Stimulated activated CD8-positive, alpha-beta memory T cell treated with anti-CD3 and anti-CD28 coated beads, Interleukin-7, amount 100 ng/mL, for 4 hours (primary cell): ENCODE measurements at places on chromosomes 11 and 22.

DNA sequence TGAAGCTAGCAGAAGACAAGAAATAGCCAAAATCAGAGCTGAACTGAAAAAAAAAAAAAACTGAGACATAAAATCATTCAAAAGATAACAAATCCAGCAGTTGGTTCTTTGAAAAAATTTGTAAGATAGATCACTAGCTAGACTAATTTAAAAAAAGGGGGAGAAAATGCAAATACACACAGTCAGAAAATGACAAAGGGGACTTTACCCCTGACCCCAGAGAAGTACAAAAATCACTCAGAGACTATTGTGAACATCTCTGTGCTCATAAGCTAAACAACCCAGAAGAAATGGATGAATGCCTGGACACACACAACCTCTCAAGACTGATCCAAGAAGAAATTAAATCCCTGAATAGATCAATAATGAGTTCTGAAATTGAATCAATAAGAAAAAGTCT, 914.3 kb upstream of the API5 start:
- no peak for DNase-seq

- no peak for DNase-seq
These were observed 104.7 kb upstream of the RRM1 start for GRCh38 chr11:3989921-3990290.

GRCh38 chr22:19522881-19523239, 1.4 kb downstream of the CLDN5 start:
- no peak for DNase-seq

GRCh38 chr11:79890272-79890671, 449.4 kb upstream of the TENM4 start:
- no peak for DNase-seq

GRCh38 chr11:31877083-31877482, 66.0 kb upstream of the PAX6 start:
- no peak for DNase-seq

GRCh38 chr22:21657360-21658032, 8.3 kb upstream of the PPIL2 start:
- peak; percentile 29 for DNase-seq

- DNase-seq = no peak
These were observed 12.5 kb downstream of the DESI1 start for GRCh38 chr22:41608386-41608785.

- DNase-seq = no peak
These were observed 145.6 kb downstream of the WNT7B start for GRCh38 chr22:45831394-45831793.

GRCh38 chr22:49291169-49291568, 536.5 kb downstream of the BRD1 start:
- DNase-seq = no peak

GRCh38 chr11:109864834-109865547, 228.2 kb upstream of the ZC3H12C start:
- no peak for DNase-seq

GRCh38 chr11:134497586-134497985, 85.5 kb upstream of the B3GAT1 start:
- no peak for DNase-seq

DNA sequence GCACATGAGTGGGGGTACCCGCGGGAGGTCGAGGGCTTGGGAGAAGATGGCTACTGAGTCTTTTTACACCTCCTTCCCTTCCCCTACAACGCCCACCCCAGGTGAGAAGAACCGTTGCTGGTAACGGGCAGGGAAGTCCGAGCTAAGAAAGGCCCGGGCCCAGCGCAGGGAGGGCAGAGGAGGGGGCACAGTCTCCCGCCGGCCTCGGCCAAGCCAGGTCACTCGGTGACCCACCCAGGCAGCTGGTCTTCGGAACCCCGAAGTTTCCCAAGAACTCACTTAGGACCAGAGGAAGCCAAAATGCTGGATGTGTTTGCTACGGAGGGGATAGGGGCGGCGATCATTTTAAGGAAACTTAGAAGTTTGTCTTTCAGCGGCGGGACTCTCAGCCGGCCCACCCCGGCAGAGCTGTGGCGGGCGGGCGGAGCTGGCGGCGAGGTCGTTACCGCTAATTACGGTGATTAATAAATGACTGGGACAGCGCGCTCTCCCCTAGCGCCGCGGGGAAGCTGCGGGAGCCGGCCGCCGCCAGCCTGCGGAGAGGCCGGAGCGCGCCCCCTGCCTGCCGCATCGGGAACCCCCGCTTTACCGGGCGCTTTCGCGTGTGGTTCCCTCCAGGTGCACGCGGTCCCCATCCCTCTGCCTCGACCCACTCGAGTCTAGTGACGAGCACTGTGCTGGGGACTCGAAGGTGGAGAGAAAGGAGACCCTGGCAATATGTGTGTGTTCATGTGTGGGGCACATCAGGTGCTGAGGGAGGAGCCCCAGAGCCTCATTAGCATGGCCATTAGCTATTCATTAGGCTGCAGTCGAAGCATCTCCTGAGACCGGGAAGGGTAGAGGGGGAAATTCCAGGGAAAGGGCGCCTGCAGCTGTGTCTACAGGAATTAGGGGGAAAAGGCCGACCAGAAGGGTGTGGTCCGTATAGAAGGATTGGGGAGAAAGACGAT, 945 bp downstream of the ROBO3 start:
- no peak for DNase-seq

DNA sequence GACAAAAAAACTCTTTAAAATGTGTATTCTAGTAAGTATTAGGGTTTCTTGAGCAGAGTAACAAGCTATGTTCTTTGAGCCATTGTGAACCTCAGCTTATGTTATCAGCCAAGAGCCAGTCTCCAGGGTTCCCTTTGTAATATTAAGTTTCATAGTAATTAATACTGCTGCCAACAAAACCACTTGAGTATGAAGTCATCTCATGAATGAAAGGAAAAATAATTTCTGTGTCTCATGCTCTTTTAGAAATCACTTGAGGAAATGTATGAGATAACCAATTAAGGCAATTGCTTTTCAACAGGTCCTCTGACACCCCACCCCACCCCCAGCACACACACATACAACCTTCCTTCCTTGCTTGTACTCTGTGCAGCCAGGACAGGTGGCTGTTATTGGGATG, 59.9 kb downstream of the BBOX1 start:
- DNase-seq = no peak

- DNase-seq = no peak
These were observed 12.2 kb upstream of the RPS3 start for GRCh38 chr11:75386942-75387630.

GRCh38 chr11:49208006-49208721, at the start of gene FOLH1:
TSS of gene FOLH1 (minus strand) at chr11:49208602. CDS start at chr11:49208409, 193 bp downstream.
- no peak for DNase-seq

- DNase-seq = no peak
These were observed 41.2 kb upstream of the ALX4 start for GRCh38 chr11:44351006-44351660.

DNA sequence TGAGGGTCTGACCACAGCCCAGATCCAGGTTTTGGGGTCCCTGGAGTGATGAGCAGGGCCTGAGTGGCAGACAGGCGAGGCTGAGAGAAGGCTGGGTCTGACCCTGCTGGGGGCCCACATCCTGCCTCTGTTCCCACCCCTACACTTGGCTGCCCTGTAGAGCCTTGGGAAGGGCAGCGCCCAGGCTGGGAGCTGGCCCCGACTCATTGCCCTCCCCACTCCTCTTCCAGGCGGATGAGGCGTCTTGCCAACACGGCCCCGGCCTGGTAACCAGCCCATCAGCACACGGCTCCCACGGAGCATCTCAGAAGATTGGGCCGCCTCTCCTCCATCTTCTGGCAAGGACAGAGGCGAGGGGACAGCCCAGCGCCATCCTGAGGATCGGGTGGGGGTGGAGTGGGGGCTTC, 4.9 kb downstream of the DERL3 start:
- no peak for DNase-seq

GRCh38 chr11:78398715-78399114, 18.9 kb downstream of the GAB2 start:
- no peak for DNase-seq
